ENCODE measurements at places on chromosomes 5 and 9.

GRCh38 chr9:133184971-133185370 lies 21.3 kb upstream of the GBGT1 start:
- DNase-seq: peak; percentile 73

DNA sequence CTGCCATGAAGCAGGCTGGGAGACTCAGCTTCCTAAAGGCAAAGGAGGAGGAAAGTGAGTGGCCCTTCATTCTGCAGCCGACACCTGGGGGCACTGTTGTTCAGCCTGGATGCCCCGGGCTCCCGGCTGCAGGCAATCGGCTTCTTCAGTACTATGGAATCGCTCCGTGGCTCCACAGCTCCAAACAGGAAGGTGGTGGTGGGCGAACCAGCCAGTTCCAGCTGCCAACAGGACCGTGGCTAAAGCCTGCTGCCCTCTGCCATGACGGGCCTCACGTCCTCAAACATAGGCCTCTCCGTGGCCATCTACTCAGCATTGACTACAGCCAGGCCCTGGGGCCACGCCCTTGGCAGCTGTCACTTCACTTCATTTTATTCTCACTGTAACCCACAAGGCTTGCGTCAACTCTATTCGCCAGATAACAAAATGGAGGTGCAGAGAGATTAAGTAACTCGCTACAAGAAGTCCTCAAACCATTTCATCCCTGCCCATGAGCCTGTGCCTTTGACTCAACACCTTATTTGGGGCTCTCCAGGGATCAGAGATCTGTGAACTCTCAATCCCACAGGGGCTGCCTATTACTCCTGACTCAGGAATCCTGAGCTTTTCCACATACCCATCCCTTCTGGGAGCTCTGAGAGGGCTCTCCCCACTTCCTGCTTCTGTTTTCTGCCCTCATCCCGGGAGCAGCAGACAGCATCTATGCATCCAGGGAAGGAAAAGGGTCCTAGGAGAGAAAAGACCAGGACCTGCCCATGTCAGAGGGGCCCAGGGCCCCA lies 38.0 kb downstream of the PAX5 start:
- DNase-seq: peak; percentile 60

DNA sequence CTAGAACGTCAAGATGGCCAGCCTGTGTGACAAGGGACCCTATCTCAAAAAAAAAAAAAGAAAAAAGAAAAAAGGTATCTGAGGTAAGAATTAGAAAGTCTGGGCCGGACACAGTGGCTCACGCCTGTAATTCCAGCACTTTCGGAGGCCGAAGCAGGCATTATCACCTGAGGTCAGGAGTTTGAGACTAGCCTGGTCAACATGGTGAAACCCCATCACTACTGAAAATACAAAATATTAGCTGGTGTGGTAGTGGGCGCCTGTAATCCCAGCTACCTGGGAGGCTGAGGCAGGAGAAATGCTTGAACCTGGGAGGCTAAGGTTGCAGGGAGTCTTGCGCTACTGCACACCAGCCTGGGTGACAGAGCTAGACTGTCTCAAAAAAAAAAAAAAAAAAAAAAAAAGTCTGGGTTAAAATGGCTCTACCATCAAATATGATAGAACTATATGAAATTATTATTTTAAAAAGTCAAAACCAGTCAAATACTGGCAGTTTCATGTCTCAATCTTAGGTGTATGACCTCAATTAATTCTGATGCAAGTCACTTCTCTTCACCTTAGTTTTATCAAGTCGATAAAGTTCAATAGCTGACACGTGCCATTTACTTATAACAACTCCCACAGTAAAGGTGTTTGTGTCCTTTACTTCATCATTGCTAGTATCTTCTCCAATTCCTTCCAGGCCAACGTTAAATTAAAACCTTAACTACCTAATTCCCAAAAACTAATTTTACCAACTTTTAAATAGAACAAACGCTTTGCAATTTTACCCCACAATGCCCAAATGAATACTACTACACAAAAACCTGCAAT lies 1.1 kb downstream of the RPS23 start:
- no peak for DNase-seq

GRCh38 chr9:106869458-106869857 lies 6.5 kb downstream of the ZNF462 start:
- DNase-seq: no peak

- no peak for DNase-seq
Measured at GRCh38 chr9:237141-237857, 22.6 kb downstream of the DOCK8 start.

- DNase-seq: peak; percentile 57
Measured at GRCh38 chr9:137077758-137078693, 709 bp downstream of the UAP1L1 start.

DNA sequence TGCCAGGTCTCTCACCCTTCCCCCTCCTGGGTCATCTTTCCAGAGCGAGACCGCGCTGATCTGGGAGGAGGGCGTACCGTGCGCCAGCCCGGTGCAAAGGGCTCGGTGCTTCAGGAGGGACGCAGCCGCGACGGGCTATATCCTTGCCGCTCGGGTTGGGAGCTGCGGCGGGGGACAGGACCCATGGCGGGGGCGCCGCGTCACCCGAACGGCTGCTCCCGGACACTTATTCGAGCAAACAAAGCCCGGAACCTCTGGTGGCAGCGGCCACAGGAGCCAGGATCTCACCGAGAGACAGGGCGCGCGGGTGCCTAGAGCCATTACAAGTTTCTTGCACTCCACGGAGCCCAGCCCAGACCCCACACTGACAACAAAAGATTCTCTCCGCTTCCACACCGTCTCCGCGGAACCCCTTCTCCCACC lies 1.3 kb downstream of the SEMA6A start:
- DNase-seq: no peak

GRCh38 chr5:55410845-55411244 lies 103.1 kb downstream of the MTREX start:
- no peak for DNase-seq

DNA sequence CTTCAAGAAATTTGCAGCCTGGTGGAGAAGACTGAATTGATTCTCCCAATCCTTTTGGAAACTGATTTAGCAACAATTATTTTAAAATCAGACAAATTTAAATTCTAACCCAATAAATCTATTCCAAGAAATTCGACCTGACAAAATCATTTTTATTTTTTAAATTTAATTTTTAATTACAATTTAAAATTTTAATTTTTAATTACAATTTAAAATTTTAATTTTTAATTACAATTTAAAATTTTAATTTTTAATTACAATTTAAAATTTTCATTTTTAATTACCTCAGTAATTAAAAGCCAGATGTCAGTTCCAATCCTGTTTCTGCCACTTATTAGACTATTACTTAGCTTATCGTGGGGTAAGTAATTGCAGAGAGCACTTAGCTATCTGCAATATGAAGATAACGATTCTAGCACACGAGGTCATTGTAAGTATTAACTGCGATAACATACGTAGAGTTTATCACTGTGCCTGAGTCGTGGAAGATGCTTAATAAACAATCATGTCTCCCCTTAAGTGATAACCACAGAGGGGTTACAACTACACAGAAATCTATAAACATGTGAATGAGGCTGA lies 346.4 kb upstream of the SLC24A2 start:
- no peak for DNase-seq

DNA sequence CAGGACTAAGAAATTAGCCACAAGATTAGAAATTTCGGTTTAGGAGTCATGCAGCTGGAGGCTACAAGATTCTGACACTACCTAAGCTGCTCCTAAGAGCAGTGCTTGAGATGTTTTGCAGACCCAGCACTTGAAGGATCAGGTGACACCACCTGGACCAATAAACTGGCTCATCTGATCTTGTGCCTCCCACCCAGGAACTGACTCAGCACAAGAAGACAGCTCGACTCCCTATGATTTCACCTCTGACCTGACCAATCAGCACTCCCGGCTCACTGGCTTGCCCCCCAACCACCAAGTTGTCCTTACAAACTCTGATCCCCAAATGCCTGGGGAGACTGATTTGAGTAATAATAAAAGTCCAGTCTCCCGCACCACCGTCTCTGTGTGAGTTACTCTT lies 170.4 kb downstream of the TTC39B start:
- DNase-seq: peak; percentile 20

All from activated CD4-positive, alpha-beta T cell treated with anti-CD3 and anti-CD28 coated beads, Interleukin-10, Interleukin-2, amounts not matched to agents 100 ng/mL and 50 ng/mL, durations not matched to agents 16 hours and 8 hours (primary cell).